Stimulated activated CD8-positive, alpha-beta memory T cell treated with anti-CD3 and anti-CD28 coated beads, Interleukin-4, amount 100 ng/mL, for 1 hour (primary cell): ENCODE measurements at places on chromosomes 7 and 10.

DNA sequence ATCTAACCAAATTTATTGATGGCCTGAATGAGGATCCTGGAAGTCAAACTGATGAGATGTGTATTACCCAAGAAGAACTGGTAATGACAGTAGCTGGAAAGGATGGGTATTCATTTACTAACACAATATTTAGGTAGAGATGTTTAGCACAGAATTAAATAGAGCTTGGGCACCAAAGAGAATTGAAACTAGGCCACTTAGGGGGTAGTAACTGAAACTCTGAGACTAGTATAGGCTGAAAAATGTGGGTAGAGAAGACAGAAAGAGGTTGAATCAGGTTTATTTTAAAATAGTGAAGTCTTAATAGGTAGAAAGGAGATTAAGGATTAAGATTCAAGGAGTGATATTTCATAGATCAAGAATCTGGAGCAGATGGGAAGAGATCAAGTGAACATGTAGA is 155.8 kb downstream of the MLLT10 start:
- no peak for DNase-seq

GRCh38 chr7:73838642-73839041 is 3.7 kb downstream of the METTL27 start:
- no peak for DNase-seq

- no peak for DNase-seq
Observed at GRCh38 chr7:109178342-109178741, 608.7 kb downstream of the DNAJB9 start.

- DNase-seq = no peak
Observed at GRCh38 chr10:51075873-51076229, 1.6 kb downstream of the PRKG1 start.

- peak; percentile 26 for DNase-seq
Observed at GRCh38 chr10:16828114-16828568, 10.9 kb upstream of the RSU1 start.

- DNase-seq = no peak
Observed at GRCh38 chr7:94060752-94061151, 56.6 kb upstream of the BET1 start.
